ENCODE measurements at places on chromosomes 3 and 15.

GRCh38 chr3:190605385-190605784 is 91.5 kb downstream of the IL1RAP start:
- DNase-seq, result no peak

- DNase-seq, result no peak
These were observed 15.1 kb downstream of the CLDN1 start for GRCh38 chr3:190307164-190307545.

GRCh38 chr3:123783050-123783689 is 101.0 kb downstream of the MYLK start:
- DNase-seq, result no peak

GRCh38 chr15:78040653-78041244 is 36.8 kb downstream of the TBC1D2B start:
- no peak for DNase-seq

- no peak for DNase-seq
These were observed 138.8 kb downstream of the AKAP13 start for GRCh38 chr15:85518979-85519761.
